ENCODE measurements at places on chromosomes 13 and 19.

DNA sequence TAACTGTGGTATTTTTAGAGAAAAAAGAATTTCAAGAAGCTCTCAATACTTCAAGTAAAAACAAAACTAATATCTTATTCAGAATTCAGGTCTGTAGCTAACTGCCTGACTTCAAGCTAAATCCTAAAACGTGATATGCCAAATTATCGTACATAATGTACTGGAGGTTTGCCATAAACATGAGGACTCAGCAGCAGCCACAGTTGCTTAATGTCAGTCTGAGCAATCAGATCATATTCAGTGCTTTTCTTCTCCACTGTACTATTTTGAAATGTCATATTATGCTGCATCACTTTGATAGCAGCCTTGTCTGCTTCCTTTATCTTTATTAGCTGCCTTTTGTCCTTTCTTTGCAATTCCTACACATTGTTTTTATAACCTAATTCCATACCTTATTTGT, 265.1 kb upstream of the EDNRB start:
- no peak for DNase-seq

DNA sequence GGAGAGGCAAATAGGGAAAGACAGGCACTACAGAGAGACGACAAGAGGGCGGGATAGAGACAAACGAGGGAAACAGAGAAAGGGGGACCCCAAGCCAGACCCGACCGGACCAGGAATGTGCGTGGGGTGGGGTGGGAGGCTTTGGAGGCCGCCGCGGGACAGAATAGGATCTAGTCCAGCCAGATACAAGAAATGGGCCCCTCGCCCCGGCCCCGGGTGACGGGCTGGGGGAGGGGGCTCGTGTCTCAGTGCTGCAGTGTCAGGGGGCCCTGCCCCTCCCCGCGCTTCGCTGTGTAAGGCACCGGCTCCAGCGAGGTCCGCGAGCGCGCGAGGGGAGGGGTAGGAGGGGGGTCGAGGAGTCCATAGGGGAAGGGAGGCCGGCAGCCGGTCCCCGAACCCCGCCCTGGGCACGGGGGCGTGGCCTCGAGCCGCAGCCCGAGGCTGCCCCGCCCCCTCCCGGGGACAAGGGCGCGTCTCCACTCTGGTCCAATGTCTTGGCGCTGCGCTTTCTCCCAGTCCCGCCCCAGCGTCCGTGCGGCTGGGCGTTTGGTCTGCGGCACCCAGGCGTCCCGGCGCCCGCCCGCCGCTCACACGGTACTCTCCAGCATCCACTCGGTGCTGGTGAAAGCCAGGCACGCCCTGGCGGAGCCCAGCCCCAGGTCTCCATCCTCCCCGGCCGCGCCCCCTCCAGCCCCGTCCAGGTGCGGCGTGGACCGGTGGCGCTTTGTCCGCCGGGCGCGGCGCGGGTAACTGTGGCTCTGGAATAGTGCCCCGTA, 11.0 kb downstream of the IFNL1 start:
- DNase-seq: no peak

DNA sequence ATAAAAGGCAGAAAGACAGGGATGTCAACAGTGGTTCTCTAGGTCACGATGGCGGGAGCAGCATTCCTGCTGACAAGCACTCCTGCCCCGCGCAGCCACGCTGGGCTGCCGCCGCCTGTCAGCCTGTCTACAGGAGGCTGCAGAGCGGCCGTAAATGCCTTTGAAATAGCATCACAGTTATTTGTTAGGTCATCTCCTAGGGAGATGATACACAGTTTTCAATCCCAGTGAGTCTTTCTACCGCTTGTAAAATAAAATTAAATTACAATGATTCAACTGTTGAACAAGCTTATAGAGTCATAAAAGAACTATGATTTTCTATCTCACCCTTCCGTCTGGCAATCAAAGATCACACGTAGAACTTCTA, 7.3 kb upstream of the SLC7A9 start:
- DNase-seq: no peak

- DNase-seq: no peak
Observed at GRCh38 chr19:9075064-9075949, 11.6 kb upstream of the OR1M1 start.

DNA sequence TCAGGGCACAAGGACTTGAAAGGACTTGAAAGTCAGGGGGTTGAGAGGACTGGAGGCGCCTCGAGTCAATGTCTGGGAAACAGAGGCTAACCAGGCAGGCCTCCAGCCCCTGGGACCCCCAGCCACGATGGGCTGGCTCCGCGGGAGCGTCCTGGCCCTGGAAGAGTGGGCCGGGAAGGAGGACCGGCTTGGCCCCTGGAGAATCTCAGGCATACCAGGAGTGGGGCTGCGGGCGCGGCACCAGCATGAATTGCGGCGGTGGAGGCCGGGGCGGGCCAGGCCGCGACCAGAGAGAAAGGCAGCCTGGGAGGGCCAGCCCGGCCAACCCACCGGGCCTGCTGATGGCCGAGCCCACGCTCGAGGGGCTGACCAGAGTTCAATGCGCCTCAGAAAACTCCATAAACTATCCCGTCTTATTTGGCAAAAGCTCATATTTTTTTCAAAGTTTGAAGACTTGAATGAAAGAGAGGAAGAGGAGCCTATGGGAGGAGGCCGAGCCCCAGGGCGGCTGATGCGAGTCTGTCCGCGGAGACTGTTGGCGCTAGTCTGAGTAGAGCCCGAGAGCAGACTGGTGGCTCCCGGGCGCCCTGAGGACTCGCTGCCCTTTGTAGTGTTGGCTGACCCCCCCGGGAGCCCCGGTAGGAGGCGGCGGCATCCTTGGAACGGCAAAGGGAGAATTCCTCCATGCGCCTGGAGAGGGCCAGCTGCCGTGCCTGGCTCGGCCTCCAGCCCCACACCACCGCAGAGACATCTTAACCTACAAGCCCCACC, 68.0 kb downstream of the MLLT1 start:
- no peak for DNase-seq

GRCh38 chr19:48633148-48634035, 3.8 kb downstream of the DBP start:
- no peak for DNase-seq

GRCh38 chr13:27259831-27260230, 8.5 kb downstream of the RPL21 start:
- no peak for DNase-seq

- no peak for DNase-seq
Observed at GRCh38 chr13:23735329-23735728, 153.9 kb downstream of the MIPEP start.

GRCh38 chr19:28498404-28498976, 714.5 kb downstream of the UQCRFS1 start:
- no peak for DNase-seq

DNA sequence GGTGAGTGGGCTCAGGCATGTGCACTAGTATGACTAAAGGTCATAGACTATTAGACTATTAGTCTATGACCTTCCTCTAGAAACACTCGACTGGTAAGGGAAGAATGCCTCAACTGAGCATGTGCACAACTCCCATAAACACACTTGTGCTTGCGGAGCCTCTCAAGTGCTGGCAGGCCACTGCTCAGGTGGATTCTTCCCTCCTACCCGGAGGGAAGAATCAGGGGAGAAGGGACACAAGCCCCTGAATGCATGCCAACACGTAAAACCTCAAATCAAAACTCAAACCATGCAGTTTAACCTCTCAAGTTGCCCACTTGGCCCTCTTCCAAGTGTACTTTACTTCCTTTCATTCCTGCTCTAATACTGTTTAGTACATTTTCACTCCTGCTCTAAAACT, 287.6 kb upstream of the SGCG start:
- no peak for DNase-seq

DNA sequence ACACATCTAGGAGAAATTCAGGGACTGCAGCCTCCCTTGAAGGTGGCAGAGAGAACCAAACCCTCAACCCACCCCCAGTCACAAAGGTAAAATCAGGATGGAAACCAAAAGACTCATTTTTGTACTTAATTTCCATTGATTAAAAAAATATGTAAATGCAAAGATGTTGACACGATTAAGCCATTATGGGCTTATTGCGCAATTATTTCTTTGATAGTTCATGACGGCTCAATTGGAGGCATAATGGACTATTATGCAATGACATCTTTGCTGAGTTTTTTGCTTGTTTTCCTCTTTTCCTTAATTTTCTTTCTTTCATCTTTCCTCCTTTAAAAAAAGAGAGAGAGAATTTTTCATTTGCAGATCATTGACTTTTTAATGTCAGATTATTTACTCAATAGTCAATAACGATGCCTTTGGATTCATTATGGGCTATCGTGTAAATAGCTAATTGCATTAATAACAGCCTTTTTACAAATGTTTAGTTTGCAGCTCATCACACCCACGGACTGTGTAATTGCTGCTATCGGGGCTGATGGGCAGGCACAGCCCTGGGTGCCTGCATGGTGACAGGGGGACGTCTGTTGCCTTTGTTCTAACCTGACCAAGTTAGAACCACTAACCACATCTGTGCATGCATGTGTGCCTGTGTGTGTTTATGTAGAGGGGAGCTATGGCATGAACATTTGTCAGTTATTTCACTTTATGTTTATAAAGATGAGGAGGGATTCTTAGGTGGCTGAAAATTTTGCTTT, 482.4 kb upstream of the TSHZ3 start:
- no peak for DNase-seq

- no peak for DNase-seq
Observed at GRCh38 chr13:106036870-106037269, 498.6 kb downstream of the EFNB2 start.

- no peak for DNase-seq
Observed at GRCh38 chr13:35025314-35025713, 83.2 kb downstream of the NBEA start.
